A172 (cell line): ENCODE measurements at places on chromosomes 1 and 21. TPM values are rescaled to one million over a fixed set of nuclear protein-coding genes. Genes with fewer than 3 reads are reported as not detected.
A peak's percentile ranks its signal among the peaks of the same experiment; 100 is the strongest.

DNA sequence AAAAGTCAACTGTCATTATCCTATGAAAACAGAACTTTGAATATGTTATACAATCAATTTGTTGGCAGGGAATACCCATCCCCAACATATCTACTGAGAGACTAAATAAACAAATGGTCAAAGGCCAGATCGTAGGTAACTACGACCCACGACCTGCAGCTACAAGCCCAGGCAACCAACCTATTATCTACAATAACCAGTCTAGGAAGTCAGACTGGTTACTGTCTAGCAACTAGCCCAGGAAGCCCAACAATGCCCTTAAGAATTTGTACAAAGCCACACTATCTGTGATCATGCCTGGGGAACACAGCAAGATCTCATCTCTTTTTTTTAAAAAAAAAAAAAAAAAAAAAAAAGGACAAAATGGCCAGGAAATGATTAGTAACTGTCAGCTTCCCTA, 58.7 kb downstream of the SMYD3 start:
- no peak for DNase-seq

The IVL gene
- total RNA-seq = not detected in 2 replicates

DNA sequence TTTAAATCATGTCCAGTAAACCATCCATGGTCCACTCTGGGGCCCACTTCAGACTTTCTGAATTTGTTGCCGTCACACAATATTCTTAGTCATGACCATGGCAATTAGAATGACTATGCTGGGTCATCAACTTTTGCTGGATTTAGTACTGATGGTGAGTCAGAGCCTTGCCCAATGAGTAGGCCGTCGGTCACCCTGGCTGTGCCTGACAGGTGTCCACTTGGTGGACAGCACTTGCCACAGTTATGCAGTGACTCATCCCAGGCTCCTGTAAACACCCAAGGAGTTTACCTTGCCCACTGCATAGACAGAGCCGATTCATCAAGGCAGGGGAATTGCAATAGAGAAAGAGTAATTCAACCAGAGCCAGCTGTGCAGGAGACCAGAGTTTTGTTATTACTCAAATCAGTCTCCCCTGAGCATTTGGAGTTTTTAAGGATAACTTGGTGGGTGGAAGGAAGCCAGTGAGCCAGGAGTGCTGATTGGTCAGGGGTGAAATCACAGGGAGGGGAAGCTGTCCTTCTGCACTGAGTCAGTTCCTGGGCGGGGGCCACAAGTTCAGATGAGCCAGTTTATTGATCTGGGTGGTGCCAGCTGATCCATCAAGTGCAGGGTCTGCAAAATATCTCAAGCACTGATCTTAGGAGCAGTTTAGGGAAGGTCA, 333.8 kb downstream of the PTPRU start:
- peak; percentile 97 for DNase-seq

The SOAT1 gene
- 49.3 and 78.0 TPM in 2 replicates for total RNA-seq

The CELA3A gene
- total RNA-seq = not detected in 2 replicates

- no peak for DNase-seq
These were observed 2.5 kb upstream of the TRIM67 start for GRCh38 chr1:231159202-231159962.

DNA sequence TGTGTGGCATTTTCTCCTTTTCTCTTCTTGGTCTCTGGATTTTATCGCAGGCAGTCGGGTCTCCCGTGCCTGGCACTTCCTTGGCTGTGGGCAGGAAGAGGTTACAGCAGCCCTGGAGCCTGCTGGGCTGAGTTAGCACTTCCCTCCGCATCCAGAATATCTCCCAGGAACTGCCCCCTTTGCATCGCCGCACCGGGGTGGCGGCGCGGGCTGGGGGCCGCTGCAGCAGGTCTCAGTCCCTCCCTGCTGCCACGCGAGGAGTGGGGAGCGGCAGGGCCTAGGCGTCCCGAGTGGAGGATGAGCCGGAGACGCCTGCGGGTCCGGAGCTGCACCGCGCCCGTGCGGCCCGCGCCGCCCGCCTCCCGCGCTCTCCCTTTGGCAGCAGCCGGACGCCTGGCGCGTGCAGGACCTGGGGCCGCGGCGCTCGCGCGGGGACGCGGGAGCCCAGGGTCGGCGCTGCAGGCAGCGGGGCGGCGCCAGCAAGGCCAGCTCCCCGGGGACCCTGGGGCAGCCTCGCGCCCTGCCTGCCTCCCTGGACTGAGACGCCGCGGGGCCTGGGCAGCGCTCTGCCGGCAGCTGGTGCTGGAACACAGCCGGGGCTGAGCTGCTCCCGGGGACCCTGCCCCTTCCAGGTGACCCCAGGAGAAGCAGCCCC, 192.8 kb downstream of the PRDM2 start:
- DNase-seq = no peak

- peak; percentile 6 for DNase-seq
These were observed at the start of gene NFIA for GRCh38 chr1:61082311-61083012. TSS of gene NFIA (plus strand) at chr1:61082561.

DNA sequence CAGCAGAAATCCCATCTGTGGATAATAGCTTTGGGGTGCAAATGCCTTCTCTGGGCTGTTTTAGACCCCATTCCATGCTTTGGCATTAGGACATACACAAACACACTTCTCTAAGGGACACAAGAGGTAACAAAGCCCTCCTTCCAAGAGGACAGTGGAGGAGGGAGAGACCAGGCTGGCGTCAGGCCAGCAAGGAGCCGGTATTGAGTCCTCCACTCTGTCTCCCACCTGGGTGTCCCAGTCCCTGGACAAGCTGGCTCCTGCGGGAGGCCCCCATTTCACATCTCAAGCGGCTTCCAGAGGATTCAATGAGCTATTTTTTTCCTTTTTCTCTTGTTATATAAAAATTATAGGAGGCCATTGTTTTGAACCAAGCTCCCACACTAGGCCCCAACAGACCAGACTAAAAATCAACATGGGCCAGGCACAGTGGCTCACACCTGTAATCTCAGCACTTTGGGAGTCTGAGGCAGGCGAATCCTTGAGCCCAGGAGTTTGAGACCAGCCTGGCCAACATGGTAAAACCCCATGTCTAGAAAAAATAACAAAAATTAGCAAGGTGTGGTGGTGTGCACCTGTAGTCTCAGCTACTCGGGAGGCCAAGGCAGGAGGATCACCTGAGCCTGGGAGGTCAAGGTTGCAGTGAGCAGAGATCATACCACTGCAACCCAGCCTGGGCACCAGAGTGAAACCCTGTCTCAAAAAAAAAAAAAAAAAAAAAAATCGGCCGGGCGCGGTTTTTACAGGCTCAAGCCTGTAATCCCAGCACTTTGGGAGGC, 142.9 kb downstream of the TOMM20 start:
- DNase-seq = no peak

- peak; percentile 35 for DNase-seq
These were observed 227.1 kb upstream of the MAP1LC3C start for GRCh38 chr1:242225767-242226573.

The RBM11 gene
- not detected in 2 replicates for total RNA-seq

- no peak for DNase-seq
These were observed 15.1 kb downstream of the LCA5L start for GRCh38 chr21:39430457-39430856.

The OPTC gene
- not detected in 2 replicates for total RNA-seq

DNA sequence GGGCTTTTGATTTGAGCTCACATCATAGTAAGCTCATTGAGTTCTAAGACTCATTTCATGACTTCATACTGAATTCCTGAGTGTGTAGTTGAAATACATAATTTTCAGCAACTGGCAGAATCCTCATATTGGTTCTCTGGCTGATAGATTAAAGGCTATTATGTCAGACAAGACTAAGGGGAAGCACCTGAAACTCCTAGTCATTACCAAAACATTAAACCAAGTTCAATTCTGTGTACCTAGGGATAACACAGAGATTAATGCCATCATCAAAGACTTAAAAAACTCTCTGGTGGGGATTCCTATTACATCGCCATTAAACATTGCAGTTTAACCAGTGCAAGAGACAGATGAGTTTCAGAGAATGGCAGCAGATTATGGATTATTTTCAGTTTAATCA, 339.1 kb downstream of the PTPRC start:
- no peak for DNase-seq

GRCh38 chr21:36694593-36695282, 4.2 kb upstream of the SIM2 start:
- no peak for DNase-seq

The TAS1R3 gene
- total RNA-seq = 0.22 and 0.33 TPM in 2 replicates

The KIF21B gene
- total RNA-seq = 1.2 and 2.0 TPM in 2 replicates

The PPM1J gene
- 0.36 and 0.53 TPM in 2 replicates for total RNA-seq
